Epithelial cell of proximal tubule (primary cell): ENCODE measurements at places on chromosomes 3 and 15. TPM values are rescaled to one million over a fixed set of nuclear protein-coding genes. Genes with fewer than 3 reads are reported as not detected.

DNA sequence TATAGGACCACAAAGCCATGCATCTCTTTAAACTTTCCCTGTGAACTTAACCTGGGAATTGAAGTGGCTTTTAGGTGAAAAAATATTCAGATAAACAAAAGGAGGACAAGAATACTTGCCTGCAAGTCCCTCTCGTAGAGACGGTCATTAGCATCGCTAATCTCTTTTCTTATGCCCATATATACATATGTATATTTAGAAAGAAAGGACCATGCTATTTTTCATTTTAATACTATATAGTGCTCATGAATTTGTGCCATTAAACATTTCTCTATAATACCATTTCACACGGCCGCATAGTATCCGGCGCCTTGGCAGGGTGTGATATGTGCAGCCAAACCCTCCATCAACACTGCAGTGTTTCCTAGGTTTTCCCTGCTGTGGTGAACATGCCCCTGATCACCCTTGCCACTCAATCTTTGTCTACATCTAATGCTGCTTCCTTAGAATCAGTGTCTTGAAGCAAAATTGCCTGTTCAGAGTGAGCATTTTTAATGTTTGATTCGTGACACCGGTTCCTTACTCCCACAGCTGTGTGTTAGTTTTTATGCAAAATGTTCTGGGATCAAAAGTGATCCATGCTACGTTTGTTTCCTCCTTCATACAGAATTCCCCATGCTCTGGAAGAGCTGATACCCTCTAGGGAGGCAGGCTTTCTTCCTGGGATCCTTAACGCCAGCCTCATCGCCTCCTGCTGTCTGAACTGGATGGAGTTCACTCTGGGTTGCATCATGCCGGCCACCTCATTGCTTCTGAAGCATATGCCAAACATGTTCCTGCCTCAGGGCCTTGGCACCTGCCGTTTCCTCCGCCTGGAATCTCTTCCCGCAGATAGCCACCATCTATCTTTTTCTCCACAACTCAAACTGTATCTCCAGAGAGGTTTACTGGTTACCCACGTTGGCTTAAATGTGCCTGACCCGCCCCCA is 118.1 kb downstream of the FBLN2 start:
- DNase-seq = no peak

- DNase-seq = no peak
Observed at GRCh38 chr3:119243712-119244111, 3.0 kb upstream of the B4GALT4 start.

DNA sequence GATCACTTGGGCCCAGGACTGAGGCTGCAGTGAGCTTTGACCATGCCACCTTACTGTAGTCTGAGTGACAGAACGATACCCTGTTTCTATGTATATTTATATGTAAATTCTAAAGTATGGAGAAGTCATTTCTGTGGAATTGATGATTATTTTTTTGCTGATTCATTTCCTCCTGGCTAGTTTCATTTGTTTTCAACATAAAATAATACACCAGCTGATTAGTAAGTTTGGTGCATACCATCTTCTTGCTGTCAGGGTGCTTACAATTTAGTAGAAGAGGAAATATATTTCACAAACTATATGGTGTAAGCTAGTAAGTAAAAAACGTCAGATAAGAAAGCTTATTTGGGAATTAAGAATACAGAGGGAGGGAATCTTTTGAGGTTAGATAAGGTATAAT is 36.0 kb downstream of the SLC25A26 start:
- DNase-seq = no peak

Gene MCTP2
- total RNA-seq = 5.0 and 7.5 TPM in 2 replicates

- DNase-seq = no peak
Observed at GRCh38 chr3:140830391-140830790, 111.2 kb upstream of the SLC25A36 start.

Gene SIDT1
- 0.36 TPM in 1 of 2 replicates, not detected in the other for total RNA-seq

- no peak for DNase-seq
Observed at GRCh38 chr3:177836671-177837070, 639.4 kb upstream of the TBL1XR1 start.

Gene FES
- total RNA-seq = 24.6 and 24.7 TPM in 2 replicates

Gene C2CD4A
- 0.07 and 0.35 TPM in 2 replicates for total RNA-seq

DNA sequence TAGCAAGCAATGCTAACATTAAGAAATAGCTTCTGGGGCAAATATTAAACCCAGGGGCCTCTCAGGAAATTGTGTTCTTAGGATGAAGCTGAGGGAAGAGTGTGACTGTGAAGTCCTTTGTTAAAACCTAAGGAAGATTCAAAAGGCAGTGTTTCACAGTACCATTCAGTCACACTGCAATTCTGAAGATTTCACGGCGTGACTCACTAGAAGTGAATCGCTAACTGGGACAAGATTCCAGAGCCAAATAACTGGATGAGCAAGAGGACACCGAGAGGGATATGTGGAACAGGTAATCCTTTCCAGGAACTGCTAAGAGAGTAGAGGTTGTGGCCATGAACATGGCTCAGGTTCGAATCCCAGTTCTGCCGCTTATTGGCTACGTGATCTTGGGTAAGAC is 61.8 kb upstream of the SMAD3 start:
- DNase-seq = no peak
